ENCODE measurements at places on chromosomes 11 and 22.
A peak's percentile ranks its signal among the peaks of the same experiment; 100 is the strongest.

DNA sequence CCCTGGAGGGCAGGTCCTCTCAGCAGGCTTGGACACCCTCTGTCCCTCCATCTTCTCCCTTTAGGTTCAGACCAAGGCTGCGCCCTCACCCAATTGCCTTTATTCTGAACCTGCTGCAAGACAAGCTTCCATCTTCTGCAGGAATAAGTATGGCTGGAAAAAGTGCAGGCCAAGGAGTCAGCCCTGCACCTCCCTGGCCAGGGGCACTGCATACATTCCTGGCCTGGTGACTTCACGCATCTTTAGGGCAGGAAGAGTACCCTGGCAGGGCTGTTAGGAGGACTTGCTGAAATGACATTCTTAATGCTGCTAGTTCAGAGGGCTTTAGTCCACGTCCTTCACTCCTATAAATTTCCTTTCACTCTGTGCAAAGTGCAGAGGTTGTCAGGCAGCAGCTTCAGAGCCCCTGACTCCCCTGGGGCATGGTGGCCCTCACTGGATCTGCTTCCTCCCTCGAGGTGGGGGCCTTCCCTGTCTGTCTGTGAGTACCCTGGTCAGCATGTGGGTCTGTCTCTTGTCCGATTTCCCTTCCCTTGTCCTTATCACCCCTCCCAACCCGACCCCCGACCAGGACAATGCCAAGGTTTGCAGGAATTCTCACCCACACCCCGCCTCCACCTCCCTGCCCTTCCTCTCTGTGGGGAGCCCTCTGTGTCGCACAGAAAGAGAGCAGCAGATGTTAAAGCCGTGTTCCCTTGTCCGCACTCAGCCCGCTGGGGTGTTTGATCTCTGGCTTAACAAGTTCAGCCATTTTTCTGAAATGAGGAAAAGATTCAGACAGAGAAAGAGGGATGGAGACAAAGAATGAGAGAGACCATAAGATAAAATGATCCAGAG lies 124.5 kb upstream of the SYT13 start:
- no peak for DNase-seq

- no peak for DNase-seq
Measured at GRCh38 chr11:128763224-128763623, 69.4 kb downstream of the FLI1 start.

GRCh38 chr11:113596658-113597057 lies 109.5 kb downstream of the TMPRSS5 start:
- DNase-seq: no peak

GRCh38 chr11:78832226-78832947 lies 257.7 kb upstream of the NARS2 start:
- no peak for DNase-seq

DNA sequence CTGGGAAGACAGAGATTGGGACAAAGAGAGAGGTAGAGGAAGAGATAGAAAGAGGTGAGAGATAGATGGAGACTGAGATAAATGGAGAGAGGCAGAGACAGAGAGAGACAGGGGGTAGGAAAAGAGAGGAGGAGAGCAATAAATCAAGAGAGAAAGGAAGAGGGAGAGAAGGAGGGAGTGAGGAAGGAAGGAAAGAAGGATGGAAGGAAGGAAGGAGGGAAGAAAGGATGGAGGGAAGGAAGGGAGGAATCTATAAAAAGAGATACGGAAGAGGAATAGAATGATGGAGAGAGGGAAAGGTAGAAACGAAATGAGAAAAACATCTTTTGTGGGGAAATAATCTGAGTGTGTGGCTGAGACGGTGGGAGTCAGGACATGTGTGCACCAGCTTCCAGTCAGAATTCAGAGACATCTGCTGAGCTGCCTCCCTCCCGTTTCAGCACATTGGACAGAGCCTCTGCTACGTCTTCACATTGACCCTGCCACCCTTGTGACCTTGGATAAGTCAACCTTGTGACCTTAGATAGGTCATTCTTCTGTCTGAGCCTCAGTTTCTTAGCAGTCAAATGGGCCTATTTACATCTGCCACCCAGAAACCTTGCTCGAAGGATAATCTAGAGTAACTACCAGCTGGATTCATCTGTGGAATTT lies 417.8 kb downstream of the MIAT start:
- DNase-seq: no peak

DNA sequence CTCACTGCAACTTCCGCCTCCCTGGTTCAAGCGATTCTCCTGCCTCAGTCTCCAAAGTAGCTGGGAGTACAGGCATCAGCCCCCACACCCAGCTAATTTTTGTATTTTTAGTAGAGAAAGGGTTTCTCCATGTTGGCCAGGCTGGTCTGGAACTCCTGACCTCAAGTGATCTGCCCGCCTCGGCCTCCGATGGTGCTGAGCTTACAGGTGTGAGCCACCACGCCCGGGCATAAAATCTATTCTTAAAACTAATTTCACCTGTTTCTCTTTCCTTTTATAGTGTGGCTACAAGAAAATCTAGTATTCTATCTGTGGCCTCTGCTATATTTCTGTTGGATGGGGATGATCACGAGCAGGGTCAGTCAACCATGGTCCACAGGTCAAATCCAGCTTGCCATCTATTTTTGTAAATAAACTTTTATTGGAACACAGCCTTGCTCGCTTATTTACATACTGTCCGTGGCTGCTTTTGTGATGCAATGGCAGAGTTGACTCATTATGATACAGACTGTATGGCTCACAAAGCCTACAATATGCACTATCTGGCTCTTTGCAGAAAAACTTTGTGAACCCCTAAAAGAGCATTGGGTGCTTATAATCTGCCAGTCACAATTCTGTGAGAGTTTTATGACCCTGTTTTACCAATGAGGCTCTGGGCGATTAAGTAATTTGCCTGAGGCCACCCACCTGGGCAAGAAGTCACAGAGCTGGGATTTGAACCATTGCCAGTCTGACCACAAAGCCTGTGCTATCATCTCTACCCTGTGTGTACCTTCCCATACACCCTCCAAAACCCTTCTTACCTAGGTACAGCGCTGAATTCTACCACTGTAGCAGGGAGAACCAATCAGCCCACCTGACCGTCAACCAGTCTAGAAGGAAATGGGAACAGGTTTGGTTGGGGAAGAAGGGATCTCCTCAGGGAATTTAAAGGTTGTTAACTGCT lies 28.3 kb downstream of the SLC1A2 start:
- peak; percentile 33 for DNase-seq

GRCh38 chr11:74004759-74005615 lies 3.9 kb downstream of the UCP3 start:
- peak; percentile 94 for DNase-seq

- DNase-seq: peak; percentile 57
Measured at GRCh38 chr22:46367707-46368191, 32.2 kb downstream of the TRMU start.

GRCh38 chr11:104120493-104121137 lies 43.3 kb downstream of the PDGFD start:
- DNase-seq: no peak

- no peak for DNase-seq
Measured at GRCh38 chr22:44207173-44207980, 26.7 kb downstream of the PARVG start.

- DNase-seq: no peak
Measured at GRCh38 chr11:2445746-2446551, 1.1 kb downstream of the KCNQ1 start.

GRCh38 chr11:47324520-47324919 lies 28.0 kb downstream of the MYBPC3 start:
- no peak for DNase-seq

DNA sequence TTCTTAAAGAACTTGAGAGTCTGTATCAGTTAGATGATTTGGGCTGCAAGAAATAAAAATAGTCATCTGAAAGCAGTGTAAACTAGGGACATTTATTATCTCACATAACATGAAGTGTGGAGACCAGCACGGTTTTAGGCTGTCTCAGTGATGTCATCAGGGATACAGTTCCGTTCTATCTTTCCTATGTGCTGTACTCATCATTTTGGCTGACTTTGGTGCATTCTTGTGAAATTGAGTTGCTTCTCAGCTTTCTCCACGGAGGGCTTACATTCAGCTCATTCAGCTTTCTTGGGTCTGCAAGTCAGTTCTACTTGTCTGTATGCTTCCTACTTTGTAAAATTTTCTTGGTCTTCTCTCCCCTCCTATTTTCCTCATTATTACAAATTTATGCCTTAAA lies 51.8 kb upstream of the LIN7C start:
- DNase-seq: no peak

DNA sequence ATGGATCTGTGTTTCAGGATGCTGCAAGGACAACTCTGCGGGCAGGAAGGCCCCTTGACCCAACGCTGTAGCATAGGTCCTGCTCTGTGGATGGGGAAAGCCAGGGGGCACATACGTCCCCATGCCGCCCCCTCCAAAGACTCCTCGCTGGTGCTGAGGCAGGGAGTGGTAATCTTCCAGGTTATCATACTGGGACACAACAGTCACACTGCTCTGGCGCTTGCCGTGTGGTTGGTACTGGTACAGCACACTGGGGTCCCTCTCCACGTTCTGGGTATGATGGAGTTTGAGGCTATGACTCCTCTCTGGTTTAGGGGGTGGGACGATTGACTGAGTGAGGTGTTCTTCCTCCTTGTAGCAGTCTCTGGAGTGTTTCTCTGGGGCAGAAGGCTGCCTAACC lies 26.2 kb upstream of the TP53AIP1 start:
- no peak for DNase-seq

DNA sequence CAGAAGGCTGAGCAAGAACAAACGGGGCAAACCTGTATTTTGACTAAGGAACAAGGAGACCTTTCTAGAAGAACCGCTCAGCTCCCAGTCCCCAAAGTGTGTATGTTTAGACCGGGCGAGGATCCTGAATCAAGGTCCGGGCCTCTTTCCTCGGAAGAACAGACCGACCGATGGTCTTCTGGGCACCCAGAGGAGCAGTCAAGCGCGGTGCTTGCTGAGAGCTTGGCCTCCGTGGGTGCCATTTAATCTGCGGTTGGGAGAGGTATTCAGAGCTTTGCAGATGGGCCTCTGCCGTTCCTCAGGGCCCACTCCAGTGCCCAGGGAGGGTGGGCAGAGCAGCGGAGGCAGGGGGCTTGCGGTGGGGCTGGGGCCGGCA lies 26.5 kb upstream of the ATXN10 start:
- no peak for DNase-seq

DNA sequence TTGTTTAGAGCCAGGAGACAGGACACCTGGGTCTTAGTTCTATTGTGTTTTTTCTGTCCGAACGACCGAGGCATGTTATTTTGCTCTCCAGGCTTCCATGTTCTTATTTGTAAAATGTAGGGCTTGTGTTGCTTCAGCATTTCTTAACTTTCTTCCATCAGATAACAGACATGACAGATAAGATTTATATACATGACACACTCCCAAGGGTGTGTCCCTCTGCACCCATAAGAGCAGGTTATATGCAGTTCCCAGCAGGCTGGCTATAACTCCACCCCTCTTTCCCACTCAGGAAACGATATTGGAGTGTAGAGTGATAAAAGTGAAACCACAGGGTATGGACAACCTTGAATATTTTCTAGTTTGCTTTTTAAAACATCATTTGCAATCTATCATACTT lies 65.8 kb downstream of the APIP start:
- no peak for DNase-seq

DNA sequence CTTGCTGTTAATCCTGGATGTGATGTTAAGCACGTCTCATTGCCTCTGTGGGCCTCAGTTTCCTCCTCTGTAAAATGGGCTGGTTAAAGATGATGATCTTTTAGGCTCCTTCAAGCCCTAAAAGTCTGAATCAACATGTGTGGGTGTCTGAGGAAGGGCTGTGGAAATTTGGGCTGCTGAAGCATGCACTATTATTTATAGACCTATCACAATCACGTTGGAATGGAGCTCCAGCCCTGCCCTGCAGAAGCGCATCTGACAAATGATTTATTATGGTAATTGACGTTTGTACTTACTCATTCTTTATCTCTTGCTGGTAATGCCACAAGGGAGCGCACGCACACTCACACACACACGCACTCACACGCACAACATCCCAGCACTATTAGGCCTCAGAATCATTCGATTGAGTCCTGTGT lies 20.4 kb downstream of the P2RX3 start:
- no peak for DNase-seq

GRCh38 chr11:118633319-118633690 lies 25.9 kb downstream of the PHLDB1 start:
- DNase-seq: no peak

DNA sequence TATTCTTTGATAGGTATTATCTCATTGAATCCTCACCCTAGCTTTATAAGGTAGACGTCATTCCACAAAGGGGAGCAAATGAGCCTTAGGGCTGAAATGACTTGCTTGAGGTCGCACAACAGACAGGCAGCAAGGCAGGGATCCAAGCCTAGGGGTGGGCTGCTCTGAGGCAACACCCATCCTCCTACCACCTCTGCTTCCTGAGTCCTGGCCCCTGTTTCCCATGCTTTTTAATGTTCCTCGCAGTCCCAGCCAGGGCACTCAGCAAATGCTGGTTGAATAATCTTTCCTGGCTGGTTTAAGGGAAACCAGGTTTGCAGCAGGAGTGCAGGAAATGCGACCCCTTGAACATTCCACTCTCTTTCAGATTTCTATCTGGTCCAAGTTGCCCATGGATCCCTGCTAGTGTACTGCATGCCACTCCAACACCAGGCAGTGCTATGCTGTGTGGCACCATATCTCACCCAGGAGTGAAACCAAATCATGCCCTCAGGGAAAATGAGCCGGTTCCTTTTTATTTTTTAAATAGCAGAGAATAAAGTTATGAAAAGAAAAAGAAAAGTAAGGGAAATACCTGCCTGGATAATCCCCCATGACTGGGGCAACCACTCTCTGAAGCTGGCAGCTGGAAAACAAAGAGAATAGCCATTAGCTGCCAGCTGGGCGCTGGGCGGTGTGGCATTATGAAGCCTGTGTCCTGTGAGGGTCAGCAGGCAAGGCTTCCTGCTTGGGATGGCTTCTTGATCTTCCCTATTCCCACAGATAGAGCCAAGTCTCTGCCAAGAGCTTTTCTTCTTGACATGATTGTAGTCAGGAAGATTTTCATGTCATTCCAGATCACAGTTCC lies 21.8 kb downstream of the MICAL2 start:
- DNase-seq: no peak

GRCh38 chr22:29190051-29190450 lies 15.6 kb upstream of the EMID1 start:
- no peak for DNase-seq

GRCh38 chr11:111115890-111116289 lies 129.6 kb upstream of the POU2AF2 start:
- DNase-seq: no peak

GRCh38 chr11:135033540-135033939 lies 621.5 kb upstream of the B3GAT1 start:
- DNase-seq: no peak

DNA sequence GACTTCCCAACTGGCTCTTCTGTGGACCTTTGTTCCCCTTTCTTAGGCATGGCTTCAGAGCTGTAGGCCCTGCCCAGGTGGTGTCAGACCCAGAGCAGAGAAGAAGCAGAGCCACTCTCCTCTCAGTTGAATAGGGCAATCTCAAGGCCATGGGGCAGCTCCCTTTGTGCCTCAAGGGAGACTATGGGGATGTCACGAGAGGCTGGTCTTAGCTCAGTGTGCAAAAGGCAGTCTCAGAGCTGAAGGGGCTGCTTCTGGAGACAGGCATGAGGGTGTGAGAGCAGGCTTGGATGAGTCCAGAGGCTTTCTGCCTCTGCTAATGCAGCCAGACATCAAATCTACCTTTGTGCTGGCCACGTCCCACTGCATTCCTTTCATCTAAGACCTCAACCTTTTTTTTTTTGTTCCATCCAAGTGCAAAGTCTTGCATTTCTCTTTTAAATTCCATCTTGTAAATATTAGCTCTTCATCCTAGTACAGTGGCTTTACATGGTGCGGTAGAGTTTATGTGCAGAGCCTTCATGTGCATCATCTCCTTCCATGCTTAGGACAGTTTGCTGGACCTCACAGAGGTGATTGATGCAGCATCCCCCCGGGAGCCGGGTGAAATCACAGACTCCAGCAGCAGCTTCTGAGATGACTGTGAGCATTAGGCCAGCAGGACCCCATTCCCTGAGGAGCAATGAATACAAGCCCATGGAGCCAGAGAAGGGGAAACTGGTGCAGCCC lies 34.2 kb upstream of the FCHSD2 start:
- no peak for DNase-seq

Measured in CD4-positive, alpha-beta T cell treated with Interleukin-4 for 4 hours (primary cell).